ENCODE measurements at places on chromosomes 6 and 20.

GRCh38 chr6:145204301-145204700, 531.0 kb downstream of the EPM2A start:
- no peak for DNase-seq

DNA sequence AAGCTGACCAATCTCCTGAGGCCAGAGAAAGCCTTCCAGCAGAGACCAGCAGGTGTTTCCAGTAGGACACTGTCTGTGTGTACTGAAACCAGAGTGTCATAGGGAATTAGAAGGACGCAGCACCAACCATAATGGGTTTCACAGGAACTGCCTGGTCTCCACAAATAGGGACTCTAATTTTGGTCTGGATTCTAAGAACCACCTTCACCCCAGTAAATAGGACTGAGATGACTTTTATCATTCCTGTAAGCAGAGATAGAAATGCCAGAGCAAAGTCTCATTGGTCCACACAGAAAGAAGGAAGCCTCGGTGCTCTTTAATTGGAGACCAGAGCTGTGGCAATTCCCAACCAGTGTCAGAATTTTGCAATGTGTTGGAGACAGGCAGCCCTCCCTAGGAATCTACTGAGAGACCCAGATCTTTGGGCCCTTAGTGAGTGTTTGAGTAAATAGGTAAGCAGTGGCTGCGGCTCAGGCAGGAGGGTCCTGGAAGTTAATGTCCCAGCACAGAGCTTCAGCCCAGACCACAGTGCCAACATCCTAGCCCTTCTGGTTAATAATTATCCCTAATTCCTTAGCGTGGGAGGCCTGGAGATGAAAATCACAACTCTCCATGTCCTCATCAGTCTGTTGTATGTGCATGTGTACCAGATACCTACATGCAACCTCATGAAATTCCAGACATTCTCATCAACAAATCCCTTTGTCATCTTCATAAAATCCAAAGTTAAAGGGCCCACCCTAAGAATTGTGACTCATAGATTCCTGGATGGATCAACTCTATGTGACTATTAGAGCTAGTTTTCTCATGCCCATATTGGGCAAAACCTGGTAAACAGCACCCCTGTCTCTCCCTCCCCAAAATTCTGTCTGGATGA, 81.2 kb downstream of the UNC5CL start:
- DNase-seq = no peak

DNA sequence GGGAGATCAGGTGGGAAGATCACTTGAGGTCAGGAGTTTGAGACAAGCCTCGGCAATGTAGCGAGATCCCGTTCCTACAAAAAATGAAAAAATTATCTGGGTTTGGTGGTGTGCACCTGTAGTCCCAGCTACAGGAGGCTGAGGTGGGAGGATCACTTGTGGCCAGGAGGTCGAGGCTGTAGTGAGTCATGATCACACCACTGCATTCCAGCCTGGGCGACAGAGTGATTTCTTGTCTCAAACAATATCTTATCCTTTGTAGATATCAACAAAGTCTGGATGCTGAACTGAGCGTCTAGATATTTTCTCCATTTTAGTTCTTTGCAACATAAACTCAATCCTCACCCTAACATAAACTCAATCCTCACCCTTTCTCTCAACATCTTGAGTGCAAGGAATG, 197.6 kb downstream of the DTNBP1 start:
- DNase-seq = no peak

DNA sequence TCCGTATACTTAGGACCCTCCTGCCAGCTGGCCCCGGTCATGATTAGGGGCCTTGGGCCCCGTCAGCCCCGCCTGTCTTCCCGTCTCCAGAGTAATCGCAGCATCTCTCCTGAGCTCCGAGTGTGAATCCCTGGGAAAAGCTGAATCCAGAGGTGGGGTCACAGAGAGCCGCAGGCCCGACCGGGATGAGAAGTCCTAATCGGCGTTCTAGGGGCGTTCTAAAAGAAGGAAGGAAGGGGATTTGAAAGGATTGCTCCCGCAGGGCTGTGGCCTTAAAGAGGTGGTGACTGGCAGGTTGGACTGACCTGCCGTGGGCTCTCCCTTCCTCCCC, 371 bp downstream of the HMGN4 start:
- peak; percentile 76 for DNase-seq

DNA sequence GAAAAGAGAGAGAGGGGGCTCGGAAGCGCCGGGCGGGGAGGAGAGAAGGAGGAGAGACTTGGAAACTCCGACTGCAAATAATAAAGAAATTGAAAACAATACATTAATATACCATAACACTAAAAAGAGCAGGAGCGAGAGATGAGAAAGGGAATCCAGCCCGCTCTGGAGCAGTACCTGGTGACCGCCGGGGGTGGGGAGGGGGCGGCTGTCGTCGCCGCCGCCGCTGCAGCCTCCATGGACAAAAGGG, 338 bp downstream of the E2F3 start:
- peak; percentile 56 for DNase-seq

DNA sequence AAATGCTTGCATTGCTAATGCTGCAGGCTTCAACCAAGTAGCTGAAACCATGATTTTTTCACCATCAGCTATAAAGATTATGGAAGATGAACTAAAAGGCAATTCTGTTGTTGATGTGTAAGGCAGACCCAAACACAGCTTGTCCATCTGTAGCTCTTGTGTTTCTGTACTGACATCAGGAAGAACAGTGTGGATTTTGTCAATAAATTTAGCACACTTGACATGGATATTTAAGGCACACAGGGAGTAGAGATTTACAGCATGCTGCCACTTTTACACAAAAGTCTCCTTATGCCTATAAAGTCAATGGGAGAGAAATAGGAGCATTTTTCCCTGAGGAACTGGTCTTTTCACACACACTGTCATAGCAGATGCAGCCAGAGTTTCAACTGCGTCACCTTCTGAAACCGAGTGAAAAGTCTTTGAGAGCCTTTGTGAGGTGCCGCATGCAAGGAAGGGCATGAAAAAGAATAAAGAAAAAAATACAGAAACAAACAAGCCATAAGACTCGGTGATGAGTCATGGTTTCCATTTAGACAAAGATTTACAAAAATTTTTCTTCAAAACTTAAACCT, 261.4 kb upstream of the TFAP2D start:
- no peak for DNase-seq

DNA sequence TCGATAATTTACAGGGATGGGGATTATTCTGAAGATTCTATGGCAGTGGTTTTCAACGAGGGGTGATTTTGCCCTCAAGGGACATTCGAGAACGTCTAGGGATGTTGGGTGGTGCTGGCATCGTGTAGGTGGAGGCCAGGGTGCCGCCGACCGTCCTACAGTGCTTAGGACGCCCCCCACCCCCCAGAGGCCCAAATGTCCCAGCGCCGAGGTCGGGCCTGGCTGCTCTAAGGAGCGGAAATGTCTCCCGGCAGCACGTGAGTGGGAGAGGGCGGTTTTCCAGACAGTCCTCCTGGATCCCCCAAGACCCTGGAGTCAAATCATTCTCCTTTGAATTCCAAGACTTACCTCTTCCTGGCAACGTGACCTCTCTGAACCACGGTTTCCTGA, 101.9 kb downstream of the CDH4 start:
- no peak for DNase-seq

- DNase-seq = no peak
These were observed 19.7 kb upstream of the SLC22A3 start for GRCh38 chr6:160328447-160328846.

GRCh38 chr6:157198425-157199279, 124.7 kb downstream of the TMEM242 start:
- peak; percentile 96 for DNase-seq

DNA sequence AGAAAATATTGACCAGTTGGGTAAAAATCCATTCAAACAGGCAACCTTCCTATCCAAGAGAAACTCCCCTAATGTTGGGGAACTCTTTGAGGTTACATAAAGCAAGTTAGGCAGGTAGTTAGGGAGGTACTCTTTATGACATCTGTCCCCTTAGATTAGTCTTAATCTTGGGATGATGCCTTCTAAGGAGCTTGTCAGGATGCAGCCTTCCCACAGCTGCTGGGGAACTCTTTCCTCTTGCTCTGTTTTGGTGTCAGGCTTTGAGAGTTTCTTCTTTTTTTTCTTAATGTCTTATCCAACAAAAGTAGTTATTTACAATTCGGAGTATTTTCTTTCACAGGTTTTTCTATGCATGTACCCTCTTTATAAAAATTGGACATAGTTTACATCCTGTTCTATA, 194.8 kb downstream of the CDKAL1 start:
- no peak for DNase-seq

DNA sequence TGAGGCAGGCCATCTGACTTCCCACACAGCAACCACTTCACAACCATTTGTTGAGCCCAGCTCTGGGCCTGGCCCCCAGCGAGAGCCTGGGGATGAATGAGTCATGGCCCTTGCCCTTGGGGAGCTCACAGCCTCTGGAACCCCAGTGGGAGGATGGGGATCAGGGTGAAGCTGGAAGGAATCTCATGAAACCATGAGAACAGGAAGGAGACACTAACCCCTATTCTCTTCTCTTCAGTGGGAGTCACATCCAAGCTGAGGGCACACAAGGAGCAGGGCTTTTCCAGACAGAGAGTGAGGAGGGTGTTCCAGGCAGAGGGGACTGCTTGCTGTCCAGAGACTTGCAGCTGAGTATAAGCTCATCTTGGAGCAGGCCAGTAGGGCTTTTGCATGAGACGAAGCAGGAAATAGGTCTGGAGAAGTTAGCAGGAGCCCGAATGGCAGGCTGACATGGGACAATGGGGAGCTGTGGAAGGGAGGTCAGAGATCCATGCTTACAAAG, 7.5 kb downstream of the FOXS1 start:
- no peak for DNase-seq

- no peak for DNase-seq
These were observed 288.1 kb upstream of the SUPT3H start for GRCh38 chr6:45665859-45666258.

- peak; percentile 68 for DNase-seq
These were observed 69.8 kb upstream of the PRSS16 start for GRCh38 chr6:27177485-27178406.
